NCI-H1436 treated with DMSO at 0.1 percent for 48 hours (cell line): ENCODE measurements at places on chromosomes 7 and 10.

DNA sequence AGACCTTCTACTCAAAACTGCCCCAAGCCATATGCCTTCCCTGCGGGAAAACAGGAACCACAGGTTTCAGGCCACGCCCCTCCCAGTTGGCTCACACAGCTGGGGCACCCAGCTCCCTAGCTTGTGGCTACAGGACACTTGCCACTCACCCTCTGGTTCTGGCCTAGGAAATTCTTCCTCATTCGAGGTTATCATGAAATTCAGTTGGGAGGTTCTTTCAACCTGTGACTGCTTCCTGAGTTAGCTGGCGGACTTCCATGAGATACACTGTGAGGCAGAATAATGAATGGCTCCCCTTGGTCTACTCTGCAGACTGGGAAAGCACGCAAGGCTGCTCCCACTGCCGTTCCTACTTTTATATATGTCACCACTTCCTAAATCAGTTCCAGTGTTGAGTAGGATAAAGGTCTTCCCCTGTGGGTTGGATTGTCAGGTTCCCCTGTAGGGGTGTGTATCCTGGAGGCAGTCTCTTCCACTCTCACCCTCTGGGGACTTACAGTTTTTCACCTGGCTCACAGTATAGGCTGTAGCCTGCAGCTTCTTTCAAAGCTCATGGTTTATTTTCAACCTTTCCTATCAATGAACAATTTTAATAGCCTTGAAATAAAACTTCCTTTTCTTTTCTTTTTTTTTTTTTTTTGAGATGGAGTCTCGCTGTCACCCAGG, 37.0 kb downstream of the GPR22 start:
- DNase-seq: no peak

DNA sequence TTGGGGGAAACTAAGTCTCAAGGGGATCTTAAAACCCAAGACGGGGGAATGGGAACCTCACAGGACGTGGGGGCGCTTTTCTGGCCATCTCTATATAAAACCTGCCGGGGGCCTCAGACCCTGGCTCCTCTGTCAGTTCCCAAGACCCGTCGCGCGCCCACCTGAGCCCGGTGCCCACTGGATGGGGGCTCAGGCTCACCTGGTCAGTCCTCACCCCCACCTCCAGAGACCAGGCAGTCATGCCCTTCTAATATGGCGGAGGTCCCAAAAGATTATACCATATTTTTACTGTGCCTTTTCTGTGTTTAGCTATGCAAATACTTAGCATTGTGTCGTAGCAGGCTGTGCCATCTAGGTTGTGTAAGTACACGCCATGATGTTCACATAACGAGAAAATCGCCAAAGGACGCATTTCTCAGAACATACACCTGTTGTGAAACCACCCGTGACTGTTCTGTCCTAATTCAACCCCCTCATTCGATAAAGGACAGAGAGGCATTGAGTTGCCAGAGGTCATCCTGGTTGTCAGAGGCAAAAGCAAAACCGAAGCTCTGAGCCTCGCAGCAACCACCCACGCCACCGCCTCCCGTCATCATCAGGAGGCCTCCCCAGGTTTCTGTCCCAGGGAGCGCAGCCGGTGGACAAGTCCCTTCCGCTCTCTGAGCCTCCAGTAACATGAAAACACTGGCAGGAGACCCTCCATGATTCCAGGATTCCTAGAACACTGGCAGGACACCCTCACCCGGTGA, 28.9 kb downstream of the OAT start:
- DNase-seq: no peak

DNA sequence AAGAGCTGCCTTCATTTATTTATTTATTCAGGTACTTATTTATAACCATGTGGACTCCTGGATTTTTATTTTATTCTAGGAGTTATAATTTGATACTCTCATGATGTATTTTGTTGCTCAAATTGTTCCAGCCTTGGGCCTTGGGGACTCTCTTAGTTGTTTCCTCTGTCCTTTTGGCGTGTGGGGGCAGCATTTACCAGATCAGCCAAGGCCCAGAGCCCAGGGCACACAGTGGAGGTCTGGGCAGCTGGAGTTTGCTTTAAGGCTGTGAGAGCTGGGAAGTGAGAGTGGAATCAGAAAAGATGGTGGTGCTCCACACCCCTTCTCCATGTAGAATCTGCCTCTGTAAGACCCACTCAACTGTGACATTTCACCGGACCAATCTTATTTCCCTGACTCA, 398.9 kb downstream of the RPS24 start:
- DNase-seq: no peak

DNA sequence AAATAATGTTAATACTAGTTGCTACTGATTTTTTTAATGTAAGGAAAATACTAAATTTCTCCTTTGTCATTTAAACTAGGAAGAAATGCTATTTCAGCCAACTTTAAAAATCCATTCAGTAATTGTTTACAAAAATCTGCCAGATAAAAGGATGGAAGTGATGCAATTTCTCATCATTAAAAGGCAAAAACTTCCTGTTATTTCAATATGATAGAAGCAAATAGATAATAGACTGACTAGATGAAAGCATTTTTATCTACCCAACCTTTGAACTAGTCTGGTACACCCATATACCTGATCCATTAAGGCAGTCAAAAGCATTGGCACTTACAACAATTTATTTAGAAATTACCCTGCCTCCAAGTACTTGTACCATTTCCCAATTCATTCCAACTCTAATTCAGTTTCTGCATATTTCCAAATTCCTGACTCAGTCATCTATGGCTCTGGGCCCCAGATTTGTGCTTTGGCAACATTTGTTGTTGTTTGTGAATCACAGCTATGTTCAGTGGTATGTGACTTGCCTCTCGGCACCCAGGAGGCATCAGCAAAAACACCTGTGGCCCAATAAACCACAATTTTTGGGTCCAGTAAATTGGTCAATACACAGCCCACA, 482.6 kb upstream of the SEMA3A start:
- no peak for DNase-seq

GRCh38 chr7:131540491-131541162, 15.8 kb downstream of the PODXL start:
- DNase-seq: no peak

DNA sequence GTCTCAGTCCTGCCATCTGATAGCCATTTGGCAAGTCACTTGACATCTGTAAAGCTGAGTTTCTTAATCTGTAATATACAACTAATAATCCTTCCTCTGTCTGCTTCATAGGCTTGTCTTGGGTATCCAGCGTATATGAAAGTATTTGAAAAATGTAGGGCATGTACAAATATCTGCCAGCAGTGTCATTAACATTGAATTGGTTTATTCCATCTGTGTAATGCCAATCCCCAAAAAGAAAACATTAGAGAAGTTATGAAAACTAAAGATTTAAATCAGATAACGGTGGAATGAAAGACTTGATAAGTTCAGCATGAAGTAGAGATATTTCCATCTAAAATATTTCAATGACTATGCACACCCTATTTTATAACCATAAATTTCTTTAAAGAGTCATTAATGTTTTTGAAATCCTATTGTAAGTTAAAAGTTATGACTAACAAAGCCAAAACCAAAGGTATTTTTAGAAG, 9.8 kb upstream of the RTKN2 start:
- DNase-seq: no peak

- DNase-seq: no peak
Measured at GRCh38 chr7:43465581-43466554, 117.0 kb upstream of the STK17A start.

- no peak for DNase-seq
Measured at GRCh38 chr10:75469006-75469616, 37.7 kb downstream of the LRMDA start.

DNA sequence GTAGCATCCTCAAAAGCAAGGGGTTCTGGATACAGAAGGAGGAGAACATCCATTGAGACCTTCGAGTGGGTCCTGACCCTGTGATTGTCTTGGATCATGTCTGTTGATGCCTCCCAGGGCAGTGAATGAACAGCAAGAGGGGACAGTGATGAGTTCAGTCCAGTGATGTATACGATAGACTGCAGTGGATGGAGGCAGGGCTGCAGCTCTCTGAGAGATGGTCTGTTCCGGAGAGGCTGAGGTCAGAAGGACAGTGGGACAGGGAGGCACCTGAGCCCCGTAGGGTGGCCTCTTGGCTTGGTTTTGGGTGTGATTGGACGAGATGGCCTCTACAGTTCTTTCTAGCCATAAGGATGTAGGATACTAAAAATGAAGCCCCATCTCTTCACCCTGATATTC, 280.4 kb downstream of the CAMK1D start:
- DNase-seq: no peak

DNA sequence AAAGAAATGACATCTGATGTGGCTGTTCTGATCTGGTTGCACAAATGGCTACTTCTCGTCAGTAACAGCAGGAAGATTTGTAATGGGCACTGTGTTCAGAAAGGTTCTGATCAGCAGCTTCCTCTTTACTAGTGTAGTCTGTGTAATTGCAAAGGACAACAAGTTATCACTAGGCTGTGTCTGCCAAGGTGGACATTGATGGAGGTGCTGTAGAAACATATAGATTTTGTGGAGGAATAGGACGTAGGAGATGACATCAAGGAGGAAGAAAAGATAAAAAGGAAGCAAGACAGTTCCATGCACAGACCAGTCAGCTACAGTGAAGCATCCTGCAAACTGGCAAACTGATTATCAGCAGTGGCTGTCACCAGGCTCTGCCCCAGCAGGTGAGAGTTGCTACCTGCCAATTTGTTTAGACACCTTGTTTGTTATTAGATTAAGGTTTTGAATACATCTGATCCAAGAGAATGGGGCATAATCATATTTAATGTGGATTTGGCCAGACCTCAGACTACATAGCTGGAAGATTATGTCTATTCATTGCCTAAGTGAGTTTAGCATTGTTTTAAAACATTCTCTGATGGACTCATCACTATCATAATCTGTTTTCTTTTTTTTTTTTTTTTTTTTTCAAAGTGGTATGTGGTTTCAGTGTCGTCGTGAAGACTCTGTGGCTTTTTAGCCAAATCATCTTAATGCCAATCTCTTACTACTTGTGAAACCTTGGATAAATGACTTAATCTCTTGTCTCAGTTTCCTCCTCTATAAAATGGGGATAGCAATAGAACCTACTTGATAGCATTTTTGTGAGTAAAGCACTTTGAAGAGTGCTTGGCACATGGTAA, 417.9 kb upstream of the LRGUK start:
- DNase-seq: no peak
